ENCODE measurements at places on chromosomes 5 and 9.

GRCh38 chr5:153523831-153524230 is 33.4 kb downstream of the GRIA1 start:
- DNase-seq: no peak

- DNase-seq: no peak
Observed at GRCh38 chr5:72167804-72168203, 60.5 kb downstream of the MAP1B start.

GRCh38 chr5:157347301-157348048 is 81.6 kb downstream of the CYFIP2 start:
- DNase-seq: no peak

DNA sequence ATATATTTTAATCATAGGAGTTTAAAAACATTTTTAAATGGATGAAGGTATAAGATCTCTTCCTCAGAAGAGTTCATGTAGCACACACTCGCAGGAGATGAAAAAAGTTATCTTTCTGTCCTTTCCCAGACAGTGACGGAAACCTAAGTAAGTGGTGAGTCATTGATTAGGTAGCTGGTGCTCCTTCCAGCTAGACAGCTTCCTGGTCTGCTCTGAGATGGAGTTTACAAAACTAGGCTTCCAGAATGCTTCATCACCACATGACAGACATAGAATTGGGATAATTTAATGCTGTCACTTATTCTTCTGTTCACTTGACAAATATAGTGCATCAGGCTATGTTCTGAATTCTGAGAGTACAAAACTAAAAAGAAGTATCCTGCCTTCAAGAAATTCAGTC is 2393.0 kb upstream of the C9orf72 start:
- DNase-seq: no peak

GRCh38 chr9:114592356-114592755 is 4.8 kb downstream of the ATP6V1G1 start:
- no peak for DNase-seq

GRCh38 chr5:30401479-30402058 is 791.9 kb upstream of the CDH6 start:
- no peak for DNase-seq

GRCh38 chr5:30994176-30994575 is 199.3 kb upstream of the CDH6 start:
- no peak for DNase-seq

GRCh38 chr9:89015336-89015735 is 24.1 kb downstream of the S1PR3 start:
- no peak for DNase-seq

GRCh38 chr5:38445374-38446028 is 110.9 kb downstream of the LIFR start:
- DNase-seq: no peak

DNA sequence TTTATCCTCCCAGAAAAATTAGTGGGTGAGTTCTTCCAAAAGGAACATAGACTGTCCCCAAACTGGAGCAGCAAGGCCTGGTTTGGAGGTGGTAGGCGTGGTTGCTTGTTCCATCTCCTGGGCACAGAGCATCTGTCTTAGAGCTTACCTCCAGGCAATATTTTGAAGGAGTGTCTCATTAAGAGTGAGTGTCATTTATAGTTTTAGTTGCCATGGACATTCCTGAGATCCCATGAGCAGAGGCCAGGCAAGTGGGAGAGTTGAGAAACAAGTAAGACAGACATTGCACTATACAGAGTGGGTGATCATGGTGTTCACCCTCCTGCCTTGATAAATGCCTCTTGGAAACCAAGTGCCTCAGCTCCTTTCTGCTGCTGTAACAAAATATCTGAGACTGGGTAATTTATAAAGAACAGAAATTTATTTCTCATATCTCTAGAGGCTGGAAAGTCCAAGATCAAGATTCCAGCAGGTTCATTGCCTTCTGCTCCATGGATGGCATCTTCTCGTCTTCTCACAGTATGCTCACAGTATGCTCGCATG is 68.5 kb downstream of the KIAA1958 start:
- no peak for DNase-seq

GRCh38 chr9:38707885-38708637 is 11.9 kb downstream of the FAM240B start:
- no peak for DNase-seq

GRCh38 chr5:132459031-132459982 is 31.3 kb downstream of the IRF1 start:
- no peak for DNase-seq

GRCh38 chr5:180083529-180084060 is 12.0 kb upstream of the RNF130 start:
- no peak for DNase-seq

GRCh38 chr5:74140409-74140808 is 500.1 kb downstream of the ENC1 start:
- DNase-seq: no peak

DNA sequence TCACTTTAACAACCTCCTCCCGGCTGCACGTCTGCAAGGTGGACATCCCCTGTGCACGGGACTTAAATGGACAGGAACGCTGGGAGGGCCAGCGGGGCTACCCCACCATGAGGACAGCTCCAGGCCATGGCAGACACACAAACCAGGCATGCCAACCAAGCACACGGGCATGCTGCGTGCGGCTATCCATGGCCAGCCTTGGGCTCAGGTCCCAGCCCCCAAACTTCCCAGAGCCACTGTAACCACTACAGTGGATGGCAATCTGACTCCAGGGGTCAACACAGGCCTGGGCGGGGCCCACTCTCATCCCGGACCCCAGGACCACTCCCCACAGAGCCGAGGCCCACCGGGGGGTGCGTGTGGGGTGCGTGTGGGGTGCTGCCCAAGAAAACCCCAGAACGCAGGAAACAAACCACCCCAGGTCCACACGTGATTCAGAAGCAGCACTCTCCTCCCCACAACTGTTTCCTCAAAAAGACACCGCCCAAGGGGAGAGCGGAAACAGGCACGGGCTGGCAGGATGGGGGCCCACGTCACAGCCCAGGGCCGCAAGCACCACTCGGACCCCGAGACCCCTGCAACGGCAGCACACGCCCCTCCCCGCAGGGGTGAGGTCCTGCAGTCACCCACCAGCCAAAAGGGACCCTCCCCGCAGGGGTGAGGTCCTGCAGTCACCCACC is 7.4 kb downstream of the SLC12A7 start:
- DNase-seq: no peak

- DNase-seq: no peak
Observed at GRCh38 chr5:93186076-93186682, 394.8 kb downstream of the NR2F1-AS1 start.

DNA sequence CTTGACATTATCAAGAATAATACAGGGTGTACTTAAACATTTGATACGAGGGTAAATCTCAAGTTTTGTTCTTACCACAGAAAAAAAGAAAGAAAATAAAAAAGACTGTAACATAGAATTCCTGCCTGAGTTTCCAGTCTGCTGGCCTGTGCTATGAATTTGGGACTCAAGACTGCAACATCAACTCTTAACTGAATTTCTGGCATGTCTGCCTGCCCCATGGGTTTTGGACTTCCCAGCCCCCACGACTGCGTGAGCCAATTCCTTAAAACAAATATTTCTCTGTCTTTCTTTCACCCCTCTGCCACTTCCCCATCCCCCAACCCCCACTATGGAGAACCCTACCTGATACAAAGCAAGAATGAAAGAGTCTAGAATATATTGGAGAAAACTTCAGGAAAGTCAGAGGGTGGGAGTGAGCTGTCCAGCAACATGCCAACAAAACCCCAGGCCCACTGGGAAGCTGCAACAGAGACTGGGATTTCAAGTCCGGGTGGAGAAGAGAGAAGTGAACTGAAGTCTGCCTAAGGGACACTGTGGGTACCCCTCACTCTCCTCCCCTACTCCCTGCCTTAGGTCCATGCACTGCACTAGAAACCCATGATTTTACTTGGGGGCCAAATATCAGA is 43.0 kb downstream of the MARCHF3 start:
- no peak for DNase-seq

- DNase-seq: no peak
Observed at GRCh38 chr5:134968055-134968454, 348 bp downstream of the CATSPER3 start.

GRCh38 chr9:129801504-129801903 is 1.5 kb upstream of the TOR1B start:
- DNase-seq: no peak

DNA sequence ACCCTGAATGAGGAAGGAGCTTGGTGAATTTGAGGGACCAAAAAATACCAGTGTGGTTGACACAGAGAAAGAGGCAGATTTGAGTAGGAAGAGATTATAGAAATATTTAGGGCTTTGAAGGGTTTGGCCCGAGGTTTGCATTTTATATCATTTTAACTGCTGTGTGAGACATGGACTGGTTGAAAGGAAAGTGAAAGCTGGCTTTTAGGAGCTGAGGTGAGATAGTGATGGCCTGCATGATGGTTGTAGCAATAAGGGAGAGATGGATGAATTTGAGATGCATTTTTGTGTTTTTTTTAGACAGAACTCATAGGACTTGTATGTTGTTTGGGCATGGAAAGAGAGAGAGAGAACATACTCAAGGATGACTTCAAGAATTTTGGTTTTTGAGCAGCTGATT is 21.7 kb downstream of the FER start:
- no peak for DNase-seq

- DNase-seq: no peak
Observed at GRCh38 chr9:83536332-83536731, 1.9 kb downstream of the FRMD3 start.

DNA sequence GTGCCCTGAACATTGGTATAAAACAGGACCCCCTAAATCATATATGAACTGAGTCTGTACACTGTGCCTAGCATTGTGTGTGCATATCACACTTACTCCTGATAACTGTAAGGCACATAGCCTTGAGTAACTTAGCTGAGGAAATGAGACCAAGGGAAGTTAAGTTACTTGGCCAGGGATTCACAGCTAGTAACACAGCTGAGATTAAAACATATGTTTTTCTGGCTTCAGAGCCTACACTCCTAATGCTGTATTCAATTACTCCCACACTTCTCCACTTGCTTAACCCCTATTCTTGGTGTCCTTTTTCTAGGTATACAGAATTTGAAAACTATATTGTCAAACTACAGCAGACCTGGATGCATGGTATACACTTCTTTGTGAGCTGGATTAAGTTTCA is 12.8 kb downstream of the GHR start:
- no peak for DNase-seq

DNA sequence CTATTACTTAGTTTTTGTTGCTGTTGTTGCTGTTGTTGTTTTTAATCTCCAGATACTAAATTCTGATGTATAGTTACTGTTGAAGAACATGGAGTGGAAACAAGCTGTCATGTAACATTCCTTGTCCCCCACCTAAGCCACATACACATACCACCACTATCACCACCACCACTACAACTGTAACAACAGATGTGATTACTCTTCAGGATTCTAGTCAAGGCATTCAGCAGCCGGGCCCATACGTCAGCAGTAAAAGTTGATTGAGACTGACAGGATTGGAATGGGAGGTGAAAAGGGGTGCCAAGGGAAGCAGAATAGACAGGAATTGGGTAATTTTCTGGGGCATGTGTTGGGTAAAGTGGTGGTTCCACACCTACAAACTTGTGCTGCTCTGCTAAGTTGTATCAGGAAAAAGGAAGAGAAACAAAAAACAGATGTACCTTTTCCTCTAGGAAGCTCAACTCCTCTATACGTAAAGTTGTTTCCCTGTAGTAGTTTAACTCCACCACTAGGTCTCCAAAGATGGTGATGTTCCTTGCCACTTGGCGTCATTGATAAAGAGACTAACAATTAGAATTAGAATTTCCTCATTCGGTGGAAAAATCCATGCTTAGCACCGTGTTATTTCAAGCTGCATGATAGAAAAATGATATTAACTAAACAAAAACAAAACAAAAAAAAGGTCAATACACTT is 138.6 kb downstream of the ARRDC3 start:
- no peak for DNase-seq

GRCh38 chr9:102911185-102911584 is 83.9 kb upstream of the CYLC2 start:
- no peak for DNase-seq

- no peak for DNase-seq
Observed at GRCh38 chr5:136525597-136525996, 160.3 kb upstream of the TRPC7 start.

DNA sequence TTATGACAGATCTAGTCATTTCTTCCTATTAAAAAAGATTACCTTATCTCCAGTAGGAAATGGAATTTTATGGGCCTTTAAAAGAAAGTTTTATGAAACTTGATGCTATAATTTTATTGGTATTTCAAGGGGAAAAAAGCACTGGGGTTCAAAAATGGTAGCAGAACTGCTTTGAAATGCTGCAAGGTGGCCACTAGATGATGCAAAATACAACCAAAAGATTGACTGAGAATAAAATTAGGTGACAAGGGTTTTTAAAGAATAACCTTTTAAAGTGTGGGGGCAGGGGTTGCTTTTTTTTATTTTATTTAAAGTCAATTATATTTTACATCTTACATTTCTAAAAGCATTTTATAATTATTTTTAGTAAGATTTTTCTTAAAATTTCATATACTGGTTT is 61.7 kb downstream of the KLF9 start:
- no peak for DNase-seq

DNA sequence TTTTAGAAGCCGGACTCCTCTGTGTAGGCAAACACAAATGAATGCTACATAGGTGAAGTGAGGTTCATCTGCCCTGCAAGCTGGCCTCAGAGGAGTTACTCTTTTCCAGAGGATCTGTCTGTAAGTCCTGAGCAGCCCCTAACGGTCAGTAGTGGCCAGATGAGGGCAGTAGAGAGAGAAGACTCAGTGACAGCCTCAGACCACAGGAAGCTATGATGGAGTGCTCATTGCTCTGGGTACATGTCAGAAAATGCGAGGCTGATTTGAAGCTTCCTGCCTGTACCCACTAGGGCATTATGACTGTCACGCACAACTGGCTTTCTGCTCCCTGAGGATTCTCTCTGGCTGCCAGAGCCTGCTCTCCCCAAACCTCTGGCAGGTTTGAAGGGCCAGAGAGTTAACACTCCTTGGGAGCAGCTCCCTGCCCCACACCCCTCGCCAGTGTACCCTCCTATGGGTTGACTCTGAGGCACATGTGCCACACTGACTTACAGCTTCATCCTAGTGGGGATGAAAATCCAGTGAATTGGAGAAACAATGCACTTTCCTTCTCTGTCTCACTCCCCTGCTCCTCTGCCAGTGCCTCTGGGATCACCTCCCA is 141.5 kb downstream of the GABRG2 start:
- DNase-seq: peak; percentile 42

DNA sequence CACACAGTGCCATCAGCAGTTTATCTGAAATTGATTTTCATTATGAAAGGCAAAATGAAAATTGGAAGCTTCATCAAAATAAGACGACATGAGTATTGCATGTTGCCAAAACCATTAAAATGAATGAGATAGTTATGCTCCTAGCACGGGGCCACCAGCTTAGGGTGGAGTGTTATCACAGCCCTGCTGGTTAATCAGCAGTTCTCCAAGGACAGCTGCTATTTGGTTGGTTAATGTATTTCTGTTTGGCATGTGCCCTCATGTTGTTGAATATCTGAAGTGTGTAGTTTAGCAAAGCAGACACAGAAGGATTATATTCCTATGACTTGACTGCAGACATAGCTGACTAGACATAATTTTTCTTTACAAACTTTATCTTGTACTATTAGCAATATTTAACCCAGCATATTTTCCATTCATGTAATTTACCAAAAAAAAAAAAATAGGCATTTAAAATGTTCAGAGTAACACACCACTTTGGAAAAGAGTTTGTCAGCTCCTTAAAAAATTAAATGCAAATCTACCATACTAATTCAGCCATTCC is 98.6 kb upstream of the PIK3R1 start:
- no peak for DNase-seq
